ENCODE measurements at places on chromosomes 5 and 9.

DNA sequence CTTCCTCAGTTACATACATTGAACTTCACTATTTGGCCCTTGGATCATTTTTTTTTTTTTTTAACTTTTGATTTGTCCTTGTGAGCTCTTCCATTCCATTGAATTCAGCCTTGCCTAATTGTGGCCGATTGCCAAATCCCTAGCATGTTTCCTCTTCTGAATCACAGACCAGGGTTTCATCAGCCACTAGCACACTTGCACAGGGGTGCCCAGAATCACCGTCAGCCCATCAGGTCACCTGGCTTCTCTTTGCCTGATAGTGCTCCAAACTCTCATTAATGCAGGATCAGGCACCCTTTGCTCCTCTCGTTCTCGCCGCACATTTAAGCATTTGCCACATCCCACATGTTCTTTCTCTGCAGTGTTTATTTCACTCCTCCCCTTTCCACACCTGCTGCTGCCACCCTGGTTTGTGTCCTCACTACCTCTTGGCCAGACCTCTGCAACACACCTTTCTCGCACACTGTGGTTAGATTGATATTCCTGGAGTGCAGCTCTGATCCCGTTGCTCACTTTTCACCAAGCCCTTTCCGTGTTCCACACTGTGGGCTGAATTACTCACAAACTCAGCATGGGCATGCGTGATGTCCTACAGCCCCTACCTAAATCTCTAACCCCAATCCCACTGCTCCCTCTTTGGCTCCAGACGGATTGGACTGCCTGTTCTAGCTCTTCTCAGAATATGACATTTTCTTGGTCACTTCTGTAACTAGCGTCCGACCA, 9.8 kb downstream of the PIK3R1 start:
- no peak for DNase-seq

- DNase-seq, result no peak
Observed at GRCh38 chr5:67146574-67146973, 50.0 kb downstream of the CD180 start.

GRCh38 chr5:155649666-155650065, 636.1 kb downstream of the KIF4B start:
- DNase-seq, result no peak

DNA sequence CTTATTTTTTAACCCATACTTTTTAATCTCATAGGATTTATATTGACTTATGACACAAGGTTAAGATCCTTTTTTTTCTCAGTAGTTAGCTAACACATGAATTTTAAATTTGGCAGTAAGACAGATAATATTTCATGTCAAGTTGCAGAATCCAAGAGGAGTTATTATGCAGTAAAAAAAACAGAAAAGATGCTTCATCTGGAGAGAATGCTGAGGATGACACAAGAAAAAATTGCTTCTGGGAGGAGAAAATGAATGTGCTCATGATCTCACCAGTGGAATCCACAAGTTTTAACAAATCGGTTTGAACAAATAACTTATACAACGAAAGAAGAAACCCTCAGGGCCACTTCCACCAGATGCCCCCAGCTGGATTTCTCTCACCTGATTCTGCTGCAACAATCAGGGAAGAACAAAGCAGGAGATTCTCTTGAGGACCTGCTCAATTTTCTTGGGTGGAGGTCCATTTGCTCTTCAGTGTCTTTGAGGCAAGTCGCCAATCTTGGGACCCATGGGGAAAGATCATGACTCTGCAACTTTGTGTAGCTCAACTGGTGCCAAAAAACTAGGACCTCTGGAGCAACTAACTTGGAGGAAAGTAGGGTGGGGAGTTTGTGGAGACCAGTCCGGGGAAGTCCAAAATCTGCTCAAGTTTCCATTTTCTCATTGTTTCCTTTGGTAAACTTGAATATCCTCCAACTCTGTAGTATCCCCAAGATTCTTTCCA, 50.5 kb upstream of the TNFSF15 start:
- DNase-seq, result no peak

GRCh38 chr5:10521466-10522223, 42.2 kb upstream of the ANKRD33B start:
- DNase-seq, result no peak

- no peak for DNase-seq
Observed at GRCh38 chr9:6619909-6620308, 25.6 kb downstream of the GLDC start.
